ENCODE measurements at places on chromosomes 12 and 14.
A peak's percentile ranks its signal among the peaks of the same experiment; 100 is the strongest.

- no peak for DNase-seq
Measured at GRCh38 chr14:71206123-71206522, 298.9 kb downstream of the PCNX1 start.

DNA sequence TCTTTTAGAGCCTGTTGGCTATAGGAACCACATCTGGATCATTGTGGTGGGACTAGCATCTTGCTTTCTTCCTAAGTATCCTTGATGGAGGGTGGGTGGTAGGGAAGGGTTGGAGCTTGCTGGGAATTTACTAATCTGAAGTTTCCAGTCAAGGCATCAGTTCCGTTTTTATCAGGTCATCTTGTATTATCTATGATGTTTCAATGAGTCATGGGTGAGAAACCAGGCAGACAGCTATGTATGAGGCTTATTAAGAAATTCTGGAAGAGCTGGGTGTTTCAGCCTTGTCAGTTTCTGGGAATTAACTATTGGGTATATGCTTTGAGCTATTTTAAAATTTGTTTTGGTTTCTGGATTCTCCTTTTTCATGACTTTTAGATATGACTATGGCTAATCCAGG lies 11.3 kb downstream of the TSFM start:
- DNase-seq, result peak; percentile 90

GRCh38 chr12:110561471-110562201 lies 21.5 kb downstream of the PPTC7 start:
- DNase-seq, result peak; percentile 23

DNA sequence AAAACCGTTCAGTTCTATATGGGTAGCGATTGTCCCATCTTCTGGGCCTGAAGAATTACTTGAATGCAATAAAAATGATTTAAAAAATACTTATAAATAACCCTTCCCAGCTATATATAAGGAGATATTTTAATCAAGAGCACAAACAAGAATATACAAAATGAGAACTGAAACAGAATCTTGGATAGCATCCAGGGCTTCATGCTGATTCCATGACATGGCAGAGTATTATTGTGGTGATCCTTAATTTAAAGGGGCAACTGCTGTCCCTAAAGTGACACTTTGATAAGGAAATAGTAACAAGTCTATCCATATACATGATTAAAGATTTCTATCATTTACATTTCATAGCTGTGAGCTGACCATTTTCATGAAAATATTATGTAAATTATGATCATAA lies 18.8 kb downstream of the WBP11 start:
- no peak for DNase-seq

Measured in fibroblast of villous mesenchyme (primary cell).